ENCODE measurements at places on chromosomes 12 and 14. TPM values are rescaled to one million over a fixed set of nuclear protein-coding genes. Genes with fewer than 3 reads are reported as not detected.

The PTHLH gene
- total RNA-seq: 3.1 TPM

The TMEM229B gene
- total RNA-seq: 1.0 TPM

The DCN gene
- 286 TPM for total RNA-seq

The RNU4-1 gene
- total RNA-seq: 1,630 TPM

The IRAK3 gene
- 3.3 TPM for total RNA-seq

The OVCH1 gene
- total RNA-seq: not detected

- DNase-seq: no peak
Observed at GRCh38 chr12:89187507-89187906, 164.8 kb downstream of the DUSP6 start.

- DNase-seq: no peak
Observed at GRCh38 chr12:104809251-104809650, 148.8 kb downstream of the SLC41A2 start.

DNA sequence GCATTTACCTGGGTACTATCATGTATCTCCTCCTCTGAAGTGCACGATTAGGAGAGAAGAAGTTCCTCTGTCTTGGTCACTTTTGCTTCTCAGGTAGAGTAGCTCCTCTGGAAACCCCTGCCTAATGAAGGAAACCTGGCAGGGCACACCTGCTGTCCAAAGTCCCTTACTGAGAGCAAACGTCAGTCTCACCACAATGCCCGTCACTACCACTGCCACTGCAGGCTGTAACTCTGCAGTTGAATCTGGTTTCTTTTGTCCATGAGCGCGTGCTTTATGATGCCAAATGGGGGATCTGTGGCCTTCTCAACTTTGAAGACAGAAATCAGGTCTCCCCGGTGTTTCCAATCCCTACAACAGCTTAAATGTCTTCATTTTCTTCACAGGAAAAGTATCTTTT is 1068.6 kb downstream of the BCL11B start:
- no peak for DNase-seq

- DNase-seq: no peak
Observed at GRCh38 chr12:65537978-65538377, 259.5 kb downstream of the MSRB3 start.

DNA sequence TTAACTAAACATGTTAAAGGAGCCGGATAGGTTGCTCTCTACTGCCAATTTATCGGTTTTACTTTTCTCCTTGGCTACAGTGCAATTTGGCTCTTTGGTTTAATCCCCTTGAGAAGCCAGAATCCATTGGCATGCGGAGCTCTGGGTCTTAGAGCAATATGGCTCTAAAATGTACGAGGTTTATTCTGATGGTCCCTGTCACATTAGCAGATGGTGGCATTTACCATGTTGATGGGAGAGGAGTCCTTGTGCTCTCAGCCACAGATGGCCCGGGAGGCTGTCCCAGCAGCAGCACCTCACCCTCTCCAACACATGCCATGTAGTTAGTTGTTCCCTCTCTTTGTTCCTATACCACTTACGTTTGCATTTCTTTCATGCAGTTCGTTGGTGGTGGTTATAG is 179.7 kb downstream of the RGS6 start:
- DNase-seq: no peak

DNA sequence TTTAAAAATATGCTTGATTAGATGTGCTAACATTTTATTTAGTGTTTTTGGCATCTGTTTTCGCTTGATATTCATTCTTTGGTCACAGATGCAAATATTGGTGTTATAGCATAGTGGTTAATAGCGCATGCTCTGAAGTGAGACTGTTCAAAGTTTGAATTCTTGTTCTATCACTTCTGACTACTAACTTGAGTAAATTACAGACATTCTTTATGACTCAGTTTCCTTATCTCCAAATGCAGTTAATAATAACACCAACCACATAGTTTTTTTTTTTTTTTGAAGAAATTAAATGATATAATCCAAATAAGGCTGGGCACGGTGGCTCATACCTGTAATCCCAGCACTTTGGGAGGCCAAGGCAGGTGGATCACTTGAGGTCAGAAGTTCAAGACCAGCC is 81.0 kb downstream of the TMX1 start:
- no peak for DNase-seq

- no peak for DNase-seq
Observed at GRCh38 chr12:120266180-120266870, 795 bp upstream of the PXN start.

DNA sequence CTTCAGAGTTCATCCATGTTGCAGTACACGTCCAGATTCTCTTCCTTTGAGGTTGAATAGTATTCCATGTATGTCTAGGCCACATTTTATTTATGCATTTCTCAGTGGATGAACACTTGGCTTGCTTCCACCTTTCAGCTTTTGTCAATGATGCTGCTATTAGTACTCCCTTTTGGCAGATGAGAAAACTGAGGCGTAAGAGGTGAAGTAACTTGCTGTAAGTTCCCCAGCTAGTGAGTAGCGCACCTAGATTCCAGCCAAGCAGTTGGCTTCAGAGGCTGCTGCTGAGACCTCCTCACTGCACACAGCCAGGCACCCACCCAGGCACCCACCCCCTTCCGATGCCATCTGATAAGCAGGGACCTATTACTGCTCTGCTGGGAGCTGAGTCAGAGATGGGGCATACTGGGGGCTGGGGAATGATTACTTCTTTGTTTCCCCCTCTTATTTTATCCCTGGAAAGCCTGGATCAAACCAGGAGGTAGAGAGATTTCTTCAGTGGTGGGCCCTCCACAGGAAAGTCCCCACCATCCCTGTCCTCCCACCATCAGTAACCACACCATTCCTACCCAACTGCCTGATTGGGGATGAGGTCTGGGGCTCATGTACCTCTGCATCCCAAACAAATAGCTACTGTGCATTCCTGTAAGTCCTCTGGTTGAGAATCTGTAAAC is 234.6 kb downstream of the PCNX1 start:
- no peak for DNase-seq

DNA sequence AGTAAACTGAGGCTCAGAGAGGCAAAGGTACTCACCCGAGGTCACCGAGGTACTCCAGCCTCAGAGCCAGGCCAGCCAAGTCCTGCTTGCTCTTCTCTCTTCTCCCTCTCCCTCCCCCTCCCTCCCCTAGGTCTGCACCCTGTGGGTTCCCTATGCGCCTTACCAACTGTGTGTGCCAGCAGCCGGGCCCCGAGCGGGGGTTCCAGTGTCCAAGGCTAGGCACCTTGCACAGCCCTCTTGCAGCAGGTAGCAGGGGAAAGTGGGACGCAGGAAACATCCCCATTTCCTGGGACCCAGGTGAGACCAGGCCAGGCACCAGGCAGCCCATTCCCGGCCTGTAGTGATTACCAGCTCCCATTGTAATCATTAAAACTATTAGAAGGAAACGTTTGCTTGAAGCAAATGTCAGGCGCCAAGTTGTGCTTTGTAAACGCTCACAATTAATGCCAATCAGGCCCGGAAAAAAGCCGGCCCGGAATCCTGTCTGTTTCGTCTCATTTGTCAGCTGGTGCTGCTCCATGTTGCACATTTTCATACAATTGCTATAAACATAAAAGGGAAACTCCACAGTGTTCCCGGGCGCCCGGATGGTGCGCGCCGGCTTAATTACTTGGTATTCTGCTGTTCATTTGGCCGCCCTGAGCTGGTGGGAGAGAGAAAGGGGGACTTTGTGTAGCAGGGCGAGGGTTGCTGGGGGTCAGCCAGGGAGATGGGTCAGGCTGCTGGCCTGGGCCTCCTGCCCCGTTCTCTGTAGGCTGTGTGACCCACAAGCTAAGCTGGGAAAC is 11.9 kb downstream of the FAM222A start:
- no peak for DNase-seq

GRCh38 chr12:28427046-28427445 is 236.8 kb downstream of the CCDC91 start:
- no peak for DNase-seq

Measured in heart right ventricle (tissue), 16 donors.